ENCODE measurements at places on chromosomes 6 and 20.

DNA sequence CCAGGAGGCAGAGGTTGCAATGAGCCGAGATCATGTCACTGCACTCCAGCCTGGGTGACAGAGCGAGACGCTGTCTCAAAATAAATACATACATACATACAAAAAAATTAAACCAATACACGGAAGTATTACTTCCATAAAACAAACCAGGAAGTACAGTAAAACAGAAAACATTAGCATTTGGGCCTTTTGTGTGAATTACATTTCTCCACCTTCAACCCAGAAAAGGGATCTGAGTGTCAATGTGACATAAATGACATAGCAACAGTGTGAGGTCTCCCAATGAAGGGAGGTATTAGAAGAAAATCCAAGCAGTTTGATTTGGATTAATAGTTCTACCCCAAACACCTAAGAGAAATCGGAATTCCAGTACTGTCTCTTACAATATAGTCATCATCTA is 10.1 kb downstream of the CSNK2A1 start:
- DNase-seq, result no peak

- no peak for DNase-seq
These were observed 621.2 kb upstream of the FLRT3 start for GRCh38 chr20:14958626-14959025.

DNA sequence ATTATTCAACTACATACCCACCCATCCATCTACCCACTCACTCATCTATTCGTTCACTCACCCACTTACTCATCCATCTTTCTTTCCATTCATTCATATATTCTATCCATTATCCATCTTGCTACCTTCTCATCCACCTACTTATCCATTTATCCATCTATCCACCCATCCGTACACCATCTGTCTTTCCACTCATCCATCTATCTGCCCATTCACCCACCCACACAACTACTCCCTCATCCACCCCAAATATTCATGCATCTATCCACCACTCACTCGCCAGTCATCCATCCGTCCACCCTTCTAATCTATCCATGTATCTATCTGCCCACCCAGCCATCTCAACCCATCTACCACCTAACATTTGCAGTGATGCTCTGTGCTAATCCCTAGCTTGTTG is 13.6 kb upstream of the KCNB1 start:
- DNase-seq, result no peak

DNA sequence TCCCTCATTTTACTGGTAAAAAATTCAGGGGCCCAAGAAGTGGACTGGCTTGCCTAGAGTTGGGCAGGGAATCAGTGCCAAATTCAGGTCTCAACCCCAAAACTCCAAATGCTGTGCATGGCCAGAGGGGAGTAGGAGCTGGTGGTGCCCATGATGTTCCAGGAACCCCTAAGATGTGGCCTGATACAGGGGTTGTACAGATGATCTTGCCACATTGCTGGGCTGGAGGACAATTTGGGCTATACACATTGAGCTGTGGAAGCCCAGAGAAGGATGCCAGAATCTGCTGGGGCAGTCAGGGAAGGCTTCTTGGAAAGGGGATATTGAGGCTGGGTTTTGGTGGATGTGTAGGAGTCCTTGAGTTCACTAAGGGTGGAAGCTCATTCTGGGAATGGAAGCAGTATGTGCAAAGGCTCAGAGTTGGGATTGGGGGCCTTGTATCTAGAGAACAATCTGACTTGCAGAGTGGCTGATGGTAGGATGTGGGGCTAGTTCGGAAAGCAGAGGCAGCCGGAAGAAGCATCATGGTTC is 38.0 kb upstream of the APCDD1L start:
- DNase-seq, result no peak

DNA sequence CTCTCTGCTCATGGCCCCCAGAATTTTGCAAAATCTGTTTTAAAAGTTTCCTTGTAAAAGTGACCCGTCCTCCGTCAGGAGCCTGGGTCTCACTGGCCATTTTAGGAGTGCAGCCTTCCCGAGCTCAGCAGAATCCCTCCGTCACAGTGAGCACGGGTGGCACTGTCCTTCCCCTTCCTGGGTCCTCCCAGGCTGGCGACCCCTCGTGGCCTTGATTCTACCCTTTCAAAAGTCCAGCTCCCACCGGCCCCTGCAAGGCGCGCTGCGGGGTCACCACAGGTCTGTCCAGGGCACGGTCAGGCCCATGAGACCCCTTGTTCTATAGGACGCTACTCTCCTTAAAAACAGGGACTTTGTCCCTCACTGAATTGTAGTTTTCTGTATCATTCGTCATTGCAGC is 112.7 kb downstream of the PSMB1 start:
- DNase-seq, result no peak

DNA sequence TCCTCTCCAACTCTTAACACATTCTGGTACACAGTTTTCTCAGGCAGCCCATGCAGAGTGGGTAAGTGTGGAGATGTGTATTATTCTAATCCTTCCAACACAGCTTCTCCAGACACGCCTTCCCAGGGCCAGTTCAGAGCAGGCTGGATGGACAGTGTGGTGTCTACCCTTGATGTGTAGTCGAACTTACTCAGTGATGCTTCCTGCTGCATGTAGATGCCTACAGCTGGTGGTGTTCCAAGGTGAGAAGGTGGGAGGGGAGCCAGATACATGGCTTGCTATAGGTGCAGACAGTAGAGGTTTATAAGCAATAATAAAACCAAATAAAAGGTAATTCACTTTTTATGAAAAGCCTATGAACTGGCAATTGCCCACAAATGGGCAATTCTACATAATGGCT is 104.0 kb downstream of the QRSL1 start:
- no peak for DNase-seq

GRCh38 chr20:483815-484644 is 21.7 kb upstream of the TBC1D20 start:
- DNase-seq, result no peak

DNA sequence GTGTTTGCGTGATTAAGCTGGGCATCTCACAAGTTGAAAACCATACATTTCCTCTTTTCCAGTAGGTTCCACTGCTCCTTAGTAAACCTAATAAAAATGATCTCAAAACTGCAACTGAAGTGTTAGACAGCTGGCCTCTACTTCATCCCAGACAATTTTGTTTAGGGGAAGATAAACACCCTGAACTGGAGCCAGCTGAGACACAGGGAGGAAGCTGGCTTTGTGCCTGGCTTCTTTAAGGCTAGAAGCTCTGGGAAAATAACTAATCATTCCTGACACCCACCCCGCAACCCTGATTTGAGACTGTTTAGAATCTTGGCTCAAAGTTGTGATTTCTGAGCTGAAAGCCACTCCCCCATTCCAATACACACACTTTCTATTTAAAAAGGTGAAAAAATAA is 11.6 kb downstream of the PTPRT start:
- no peak for DNase-seq

- no peak for DNase-seq
These were observed 8.6 kb upstream of the HIVEP2 start for GRCh38 chr6:142953373-142954273.

DNA sequence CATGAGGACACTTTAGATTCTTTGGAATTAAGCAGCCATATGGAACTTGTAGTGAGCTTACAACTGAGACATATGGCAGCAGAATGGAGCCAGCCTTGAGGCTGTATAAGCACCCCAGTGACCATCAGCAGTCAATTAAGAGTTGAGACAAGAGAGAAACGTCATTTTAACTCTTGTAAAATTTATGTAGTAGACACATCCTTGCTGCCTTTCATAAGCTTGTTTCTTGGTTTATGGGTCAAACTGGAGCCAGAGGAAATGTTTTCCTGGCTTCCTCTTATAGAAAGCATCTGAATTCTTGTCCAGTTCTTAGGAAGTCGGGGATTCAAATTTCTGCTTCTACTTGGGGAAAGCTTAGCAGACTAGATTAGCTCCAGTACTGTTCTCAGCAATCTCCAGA is 745.1 kb upstream of the MARCKS start:
- DNase-seq, result no peak

GRCh38 chr6:33633462-33634158 is 12.5 kb downstream of the ITPR3 start:
- DNase-seq, result peak; percentile 59

- no peak for DNase-seq
These were observed 339.0 kb downstream of the SYNE1 start for GRCh38 chr6:152298055-152298647.

- no peak for DNase-seq
These were observed 123.3 kb upstream of the COL21A1 start for GRCh38 chr6:56370561-56371211.

- DNase-seq, result no peak
These were observed 17.4 kb downstream of the SHLD1 start for GRCh38 chr20:5767493-5768098.

GRCh38 chr6:29917857-29918256 is 24.5 kb upstream of the HLA-A start:
- DNase-seq, result no peak

GRCh38 chr6:137036566-137037300 is 8.0 kb downstream of the IL20RA start:
- DNase-seq, result no peak

- no peak for DNase-seq
These were observed 10.7 kb downstream of the MYLIP start for GRCh38 chr6:16139556-16139955.

GRCh38 chr20:20224806-20225205 is 143.1 kb upstream of the INSM1 start:
- DNase-seq, result no peak

GRCh38 chr20:45469336-45470261 is at the start of gene WFDC2:
WFDC2 (plus strand) TSS chr20:45469753; CDS start chr20:45469782, 29 bp downstream.
- DNase-seq, result peak; percentile 2

- DNase-seq, result no peak
These were observed 17.0 kb upstream of the PXDC1 start for GRCh38 chr6:3768502-3768901.

- peak; percentile 45 for DNase-seq
These were observed 49.7 kb upstream of the BHLHE23 start for GRCh38 chr20:63056236-63057170.

DNA sequence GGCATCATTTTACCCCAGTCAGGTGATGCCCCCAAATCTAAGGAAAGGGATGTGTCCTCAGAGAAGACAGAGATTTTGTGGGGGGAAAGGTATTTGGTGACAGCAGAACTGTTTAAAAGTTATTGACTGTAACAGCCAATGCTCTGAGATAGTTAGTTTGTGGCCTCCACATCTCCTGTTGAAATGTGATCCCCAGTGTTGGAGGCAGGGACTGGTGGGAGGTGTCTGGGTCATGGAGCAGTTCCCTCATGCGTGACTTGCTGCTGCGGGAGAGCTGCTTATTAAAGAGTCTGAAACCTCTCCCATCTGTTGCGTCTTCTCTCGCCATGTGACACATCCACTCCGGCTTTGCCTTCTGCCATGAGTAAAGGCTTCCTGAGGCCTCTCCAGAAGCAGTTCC is 282.8 kb upstream of the FOXQ1 start:
- no peak for DNase-seq

DNA sequence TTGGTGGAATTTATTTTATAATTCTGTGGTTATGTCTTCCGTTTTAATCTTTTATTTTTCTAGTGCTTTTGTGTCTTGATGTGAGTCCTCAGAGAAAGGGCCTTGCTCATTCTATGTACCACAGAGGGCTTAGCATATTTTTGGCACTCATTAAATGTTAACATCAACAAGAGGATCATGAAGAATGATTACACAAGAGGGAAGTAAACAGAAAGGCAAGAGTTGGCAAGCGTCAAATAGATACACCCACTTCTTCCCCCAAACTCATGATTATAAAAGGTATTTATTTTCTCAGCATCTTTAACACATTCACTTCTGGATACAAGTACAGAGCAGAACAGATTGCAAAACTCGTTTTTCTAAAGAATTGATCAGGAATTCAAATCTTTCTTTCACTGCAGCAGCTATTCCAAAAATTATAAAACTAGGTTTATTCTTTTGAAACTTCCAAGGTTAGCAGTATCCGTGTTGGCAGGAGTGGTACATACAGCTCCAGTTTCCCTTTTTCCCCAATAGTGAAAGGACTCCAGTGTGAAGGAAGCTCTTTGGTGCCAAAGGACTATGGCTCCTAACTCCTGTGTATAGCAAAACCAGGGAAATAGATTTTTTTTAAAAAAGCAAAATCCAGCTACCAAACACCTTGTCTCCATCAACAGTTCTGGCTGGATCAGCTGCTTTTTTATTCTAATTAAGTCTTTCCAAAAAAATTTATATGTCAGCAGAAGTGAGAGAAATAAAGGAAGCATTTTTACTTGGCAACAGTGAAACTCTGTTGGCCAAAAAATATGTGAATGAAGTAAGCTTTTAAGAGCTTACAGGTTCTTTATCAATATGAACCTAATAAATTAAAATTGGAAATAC is 221.9 kb downstream of the ADGRG6 start:
- no peak for DNase-seq

- no peak for DNase-seq
These were observed 17.9 kb upstream of the CCDC170 start for GRCh38 chr6:151475653-151476523.

GRCh38 chr20:58130156-58130555 is 98.3 kb downstream of the ANKRD60 start:
- no peak for DNase-seq

- DNase-seq, result no peak
These were observed 28.6 kb downstream of the CEP43 start for GRCh38 chr6:167027772-167028171.

DNA sequence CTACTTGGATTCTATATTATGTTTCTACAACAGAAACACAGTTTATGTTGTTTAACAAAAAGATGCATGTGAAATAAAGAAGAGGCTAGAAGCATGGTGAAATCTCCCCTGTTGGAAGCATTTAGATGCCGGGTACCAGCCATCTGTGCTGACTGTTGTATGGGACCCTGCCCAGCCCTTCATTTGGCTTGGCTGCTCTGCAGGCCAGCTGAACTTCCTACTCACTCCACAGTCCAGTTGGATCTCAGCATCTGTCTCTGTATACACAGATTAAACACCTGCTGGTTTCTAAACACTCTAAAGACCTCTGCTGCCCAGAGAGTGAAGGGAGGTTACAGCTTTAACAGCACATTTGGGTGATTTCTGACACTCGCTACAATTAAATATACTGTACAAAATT is 228.3 kb downstream of the SLC35F1 start:
- no peak for DNase-seq

- no peak for DNase-seq
These were observed 43.7 kb upstream of the RAB23 start for GRCh38 chr6:57265755-57266221.

DNA sequence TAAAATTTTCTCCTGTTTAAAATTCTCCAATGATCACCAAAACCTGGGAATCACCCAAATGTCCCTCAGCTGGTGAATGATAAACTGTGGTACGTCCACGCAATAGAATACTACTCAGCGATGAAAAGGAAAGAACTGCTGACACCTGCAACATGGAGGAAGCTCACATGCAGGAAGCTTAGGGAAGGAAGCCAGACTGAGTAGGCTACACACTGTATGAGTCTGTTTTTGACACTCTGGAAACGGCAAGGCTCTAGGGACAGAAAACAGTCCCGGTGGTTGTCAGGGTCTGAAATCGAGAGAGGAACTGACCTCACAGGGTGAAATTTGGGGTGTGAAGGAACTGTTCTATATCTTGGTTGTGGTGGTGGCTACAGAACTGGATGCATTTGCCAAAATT is 25.2 kb upstream of the TLDC2 start:
- DNase-seq, result no peak

Data from stimulated activated CD4-positive, alpha-beta T cell treated with anti-CD3 and anti-CD28 coated beads, Interleukin-12 subunit alpha, Interleukin-12 subunit beta, amount 100 ng/mL, for 4 hours (primary cell).